ENCODE measurements at places on chromosomes 2 and 18.

DNA sequence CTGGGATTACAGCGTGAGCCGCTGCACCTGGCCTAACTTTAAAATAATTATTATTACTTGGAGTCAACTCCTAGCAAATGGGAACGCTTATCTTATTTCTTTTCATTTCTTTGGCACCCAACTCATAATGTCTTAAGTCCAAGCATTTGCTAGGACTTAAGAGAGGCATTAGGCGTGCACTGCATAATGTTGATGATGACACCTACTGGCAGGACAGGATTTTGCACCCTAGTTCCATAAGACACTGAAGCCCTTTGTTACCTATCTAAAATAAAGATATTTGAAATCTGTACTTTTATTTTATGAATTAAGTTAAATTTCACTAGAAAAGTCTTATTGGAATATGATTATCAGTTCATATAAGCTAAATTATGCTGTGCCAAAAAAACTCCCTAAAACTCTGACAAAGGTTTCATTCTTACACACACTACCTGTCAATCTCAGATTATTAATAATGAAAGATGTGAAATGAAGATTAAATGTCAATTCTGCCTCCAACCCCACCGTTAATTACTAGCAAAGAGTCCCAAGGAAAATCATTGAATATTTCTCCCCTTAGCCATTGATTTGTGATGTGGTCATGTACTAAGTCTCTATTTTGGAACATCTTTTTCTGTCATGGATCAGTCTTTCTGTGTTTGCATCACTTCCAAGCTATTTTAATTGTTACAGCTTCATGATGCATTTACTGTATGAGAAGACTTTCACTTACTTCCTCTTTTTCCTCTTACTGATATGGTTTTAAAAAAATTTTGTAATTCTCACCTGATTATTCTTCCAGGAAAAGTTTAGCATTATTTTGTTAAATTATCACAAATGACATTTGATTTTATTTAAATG, 12.7 kb upstream of the CDH2 start:
- no peak for DNase-seq

- DNase-seq = no peak
Measured at GRCh38 chr2:134234535-134234934, 19.3 kb upstream of the MGAT5 start.

- no peak for DNase-seq
Measured at GRCh38 chr2:168033966-168034365, 213.4 kb downstream of the STK39 start.

DNA sequence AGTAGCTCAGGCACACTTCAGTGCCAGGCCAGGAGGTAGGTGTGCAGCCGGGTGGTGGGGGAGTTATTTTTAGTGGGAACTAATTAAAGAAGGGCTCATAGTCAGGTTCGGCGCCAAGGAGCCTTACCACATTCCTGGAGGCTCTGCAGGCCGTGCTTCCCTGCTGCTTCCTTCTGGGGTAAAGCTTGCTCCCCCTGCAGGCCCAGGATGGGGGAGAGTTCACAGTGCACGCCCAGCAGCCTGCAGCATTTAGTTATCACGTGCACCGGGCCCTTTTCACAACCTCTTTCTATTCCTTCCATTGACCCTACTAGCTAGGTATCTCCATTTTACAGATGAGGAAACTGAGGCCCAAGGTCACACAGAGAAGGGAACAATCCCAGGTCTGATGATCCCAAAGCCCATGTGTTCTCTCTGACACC, 2.5 kb downstream of the KCNF1 start:
- no peak for DNase-seq

DNA sequence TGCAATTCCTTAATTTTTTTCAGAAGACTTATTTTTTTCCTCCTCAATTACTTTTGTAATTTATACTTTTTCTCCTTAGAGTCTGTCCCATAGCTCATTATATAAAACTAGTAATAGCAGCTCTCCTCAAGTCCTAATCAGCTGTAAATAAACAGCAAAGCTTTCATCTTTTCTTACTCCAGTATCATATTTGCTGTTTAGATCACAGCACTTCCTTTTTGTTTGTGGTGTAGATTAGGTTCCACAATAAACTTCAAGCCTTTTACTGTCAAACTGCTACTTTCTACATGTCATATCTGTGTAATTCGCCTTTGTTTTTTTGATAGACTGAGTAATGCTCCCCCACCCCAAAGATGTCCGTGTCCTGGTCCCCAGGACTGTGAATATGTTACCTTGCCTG, 25.5 kb downstream of the GCG start:
- DNase-seq = no peak

DNA sequence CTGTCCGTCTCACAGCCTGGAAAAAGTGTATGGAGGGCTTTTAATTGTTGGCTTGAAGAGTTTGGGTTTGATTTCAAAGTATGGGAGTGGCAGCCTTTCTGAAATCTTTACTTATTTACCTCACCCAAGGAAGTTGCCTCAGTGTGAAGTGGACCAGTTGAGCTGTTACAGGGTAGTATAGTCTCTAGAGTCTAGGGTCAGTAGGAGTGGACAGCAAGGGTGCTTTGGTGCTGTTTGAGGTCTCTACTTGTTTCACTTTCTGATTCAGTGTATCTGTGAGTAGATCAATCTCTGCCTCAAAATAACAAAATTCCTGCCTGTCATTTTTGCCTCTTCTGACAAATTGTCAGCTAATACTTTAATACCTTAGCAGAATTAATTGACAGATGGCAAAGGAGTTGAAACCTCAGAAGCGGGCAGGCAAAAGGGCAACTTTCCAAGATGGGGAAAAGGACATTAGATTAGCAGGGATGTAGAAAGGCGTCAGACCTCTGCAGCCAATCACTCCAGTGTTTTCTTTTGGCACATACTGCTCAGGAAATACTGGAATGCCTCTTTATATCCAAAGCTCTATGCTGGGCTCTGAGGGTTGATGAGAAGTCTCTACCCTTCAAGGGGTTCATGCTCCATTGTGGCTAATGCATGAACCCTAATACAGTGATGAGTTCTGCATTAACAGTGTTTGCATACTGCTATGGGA, 5.9 kb downstream of the RIOK3 start:
- DNase-seq = no peak

GRCh38 chr18:48765053-48765452, 185.7 kb downstream of the SMAD7 start:
- no peak for DNase-seq

- DNase-seq = no peak
Measured at GRCh38 chr2:195406886-195407603, 250.0 kb upstream of the SLC39A10 start.

GRCh38 chr18:77114415-77115191, 18.0 kb downstream of the MBP start:
- no peak for DNase-seq

DNA sequence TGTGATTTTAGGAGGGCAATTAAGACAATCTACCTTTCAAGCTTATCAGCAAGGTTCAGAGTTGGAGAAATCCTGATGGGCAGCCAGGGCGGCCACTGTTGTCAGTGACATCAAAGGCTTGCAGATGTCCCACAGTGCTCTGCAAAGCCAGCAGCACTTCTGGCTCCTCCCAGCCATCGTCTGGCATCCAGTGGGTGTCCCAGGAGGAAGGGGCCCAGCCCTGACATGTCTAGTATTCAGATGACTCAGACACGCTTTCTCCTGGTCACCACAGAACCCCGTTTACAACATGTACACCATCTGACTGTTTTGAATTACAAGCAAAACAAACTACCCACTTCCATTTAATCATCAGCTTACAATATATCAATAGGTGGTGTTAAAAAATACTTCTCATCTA, 61.4 kb downstream of the CYRIA start:
- DNase-seq = no peak

DNA sequence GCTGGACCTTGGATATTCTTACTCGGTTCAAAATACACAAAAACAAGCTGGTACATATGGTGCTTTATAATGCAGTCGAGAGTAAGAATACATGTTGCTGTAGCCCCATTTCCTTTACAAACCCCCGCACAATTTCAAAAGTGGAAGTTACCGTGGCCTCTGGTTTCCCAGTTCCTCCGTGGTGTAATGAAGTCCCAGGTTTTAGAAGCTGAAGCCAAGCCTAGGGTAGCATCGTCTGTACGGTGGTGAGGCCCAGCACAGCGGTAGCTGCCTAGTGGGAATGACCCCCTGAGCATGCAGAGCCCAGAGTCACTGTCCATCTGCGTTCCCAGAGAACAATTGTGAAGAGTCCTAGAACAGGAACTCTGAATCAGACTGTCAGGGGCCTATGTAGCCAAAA, 171.8 kb downstream of the ASXL3 start:
- DNase-seq = no peak

DNA sequence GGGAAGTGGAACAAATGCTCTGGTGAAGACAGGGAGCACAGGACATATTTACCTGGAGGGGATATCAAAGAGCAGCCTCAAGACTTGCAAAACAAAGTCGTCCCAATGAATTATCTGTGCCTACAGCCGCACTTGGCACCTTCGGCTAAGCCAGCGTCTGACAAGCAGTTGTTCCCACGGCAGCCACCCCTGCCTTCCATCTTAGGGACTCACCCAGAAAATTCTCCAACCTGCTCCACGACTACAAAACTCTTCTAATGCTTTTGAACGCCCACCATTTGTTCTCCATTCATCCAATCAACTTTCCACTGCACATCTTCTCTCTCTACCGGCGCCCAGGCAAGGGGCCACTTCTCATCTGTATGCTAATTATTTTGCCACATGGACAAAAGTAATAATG, 7.0 kb downstream of the MYT1L start:
- DNase-seq = no peak

DNA sequence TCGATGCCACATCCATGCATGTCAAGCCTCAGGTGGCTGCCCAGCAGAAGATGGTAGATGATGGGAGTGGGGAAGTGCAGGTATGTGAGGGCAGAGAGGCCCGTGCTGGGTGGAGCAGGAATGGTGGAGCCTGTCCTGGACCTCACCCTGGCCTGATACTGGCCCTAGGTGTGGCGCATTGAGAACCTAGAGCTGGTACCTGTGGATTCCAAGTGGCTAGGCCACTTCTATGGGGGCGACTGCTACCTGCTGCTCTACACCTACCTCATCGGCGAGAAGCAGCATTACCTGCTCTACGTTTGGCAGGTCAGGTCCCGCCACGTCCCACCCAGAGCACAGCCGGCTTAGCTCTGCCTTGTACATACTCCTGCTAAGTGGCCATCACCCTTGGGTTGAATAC, 13.0 kb downstream of the VIL1 start:
- no peak for DNase-seq

DNA sequence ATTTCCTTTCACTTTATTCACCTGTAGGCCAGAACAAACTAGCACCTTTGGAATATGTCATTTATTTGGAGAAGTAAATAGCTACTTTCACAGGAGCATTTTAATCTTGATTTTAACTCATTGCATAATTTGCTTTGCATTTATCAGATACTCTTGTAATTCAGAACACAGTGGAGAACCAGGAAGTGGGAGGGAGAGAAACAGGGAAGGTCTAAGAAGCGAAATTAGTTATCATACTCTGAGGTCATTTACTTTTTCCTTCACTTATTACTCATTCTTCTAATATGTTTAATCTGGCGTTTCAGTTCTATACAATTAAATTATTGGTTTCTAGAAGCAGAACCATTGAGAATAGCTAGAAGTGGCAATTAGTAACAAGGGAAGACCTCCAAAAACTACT, 20.7 kb downstream of the RBM44 start:
- DNase-seq = no peak

Data from activated T-helper 1 cell treated with Interleukin-2 at 50 U/mL for 16 hours (primary cell).